Memory B cell (primary cell): ENCODE measurements at places on chromosomes 3 and 15.

GRCh38 chr3:31249545-31249944 lies 283.2 kb upstream of the STT3B start:
- DNase-seq: no peak
- H3K4me3 ChIP-seq: no peak overlapping the region
- peaks cover 3% of the 10 kb centered on the region for H3K36me3 ChIP-seq
- H3K4me1 ChIP-seq: no peaks in the 10 kb centered on the region

DNA sequence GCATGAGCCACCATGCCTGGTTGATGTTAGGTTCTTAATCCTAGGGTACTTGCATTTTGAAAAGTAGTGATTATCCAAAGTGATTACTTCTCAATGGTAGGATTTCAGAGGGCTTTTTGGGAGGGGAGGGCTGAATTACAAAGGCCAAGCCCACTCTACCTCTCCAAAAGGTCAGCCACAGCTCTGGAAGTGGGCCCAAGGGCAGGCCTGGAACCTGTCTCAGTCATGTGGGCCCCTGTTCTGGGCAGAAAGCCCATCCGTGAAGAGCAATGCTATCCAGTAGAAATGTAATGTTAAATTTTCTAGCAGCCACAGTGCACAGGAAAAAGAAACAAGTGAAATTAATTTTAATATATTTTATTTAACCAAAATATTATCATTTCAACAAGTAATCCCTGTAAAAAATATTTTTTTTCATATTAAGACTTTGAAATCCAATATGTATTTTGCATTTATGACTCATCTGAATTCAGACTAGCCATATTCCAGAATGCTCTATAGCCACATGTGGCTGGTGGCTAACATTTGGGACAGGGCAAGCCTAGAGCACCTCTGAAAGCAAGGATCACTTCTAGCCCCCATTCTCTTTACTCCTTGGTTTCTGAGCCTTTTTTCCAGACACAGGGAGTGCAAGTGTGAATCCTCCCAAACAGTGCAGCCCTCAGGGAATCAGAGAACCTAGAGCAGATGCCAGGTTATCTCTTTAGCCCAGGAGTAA lies 16.8 kb downstream of the RFT1 start:
- no peak for DNase-seq
- no peaks in the 10 kb centered on the region for H3K4me1 ChIP-seq
- H3K27me3 ChIP-seq: no peaks in the 10 kb centered on the region
- H3K27ac ChIP-seq: no peak overlapping the region

- H3K27ac ChIP-seq: no peak overlapping the region
- H3K36me3 ChIP-seq: no peaks in the 10 kb centered on the region
- peaks cover 9% of the 10 kb centered on the region for H3K27me3 ChIP-seq
- no peak for DNase-seq
- no peak overlapping the region for H3K4me3 ChIP-seq
Measured at GRCh38 chr3:159239059-159239458, 437.2 kb downstream of the MFSD1 start.

DNA sequence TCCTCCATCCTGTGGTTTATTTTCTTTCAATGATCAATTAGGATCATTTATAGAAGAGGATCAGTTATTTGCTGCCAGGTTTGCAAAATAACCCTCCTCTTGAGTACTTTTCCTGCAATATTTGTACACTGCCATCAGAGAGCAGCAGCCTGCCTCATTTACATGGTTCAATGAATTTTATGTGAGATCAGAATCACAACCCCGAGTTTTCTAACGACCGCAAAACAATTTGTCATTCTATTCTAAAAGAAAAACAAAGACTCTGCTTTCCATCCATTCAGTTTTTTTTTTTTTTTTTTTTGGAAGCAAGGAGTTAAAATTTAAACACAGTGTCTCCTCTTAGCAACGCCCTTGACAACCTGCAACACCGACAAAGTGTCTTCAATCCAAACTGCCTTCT lies 146.9 kb downstream of the RAB11A start:
- no peak overlapping the region for H3K27ac ChIP-seq
- no peaks in the 10 kb centered on the region for H3K36me3 ChIP-seq
- no peak overlapping the region for H3K4me3 ChIP-seq
- no peak for DNase-seq
- H3K4me1 ChIP-seq: no peaks in the 10 kb centered on the region
- peaks cover 15% of the 10 kb centered on the region for H3K27me3 ChIP-seq

DNA sequence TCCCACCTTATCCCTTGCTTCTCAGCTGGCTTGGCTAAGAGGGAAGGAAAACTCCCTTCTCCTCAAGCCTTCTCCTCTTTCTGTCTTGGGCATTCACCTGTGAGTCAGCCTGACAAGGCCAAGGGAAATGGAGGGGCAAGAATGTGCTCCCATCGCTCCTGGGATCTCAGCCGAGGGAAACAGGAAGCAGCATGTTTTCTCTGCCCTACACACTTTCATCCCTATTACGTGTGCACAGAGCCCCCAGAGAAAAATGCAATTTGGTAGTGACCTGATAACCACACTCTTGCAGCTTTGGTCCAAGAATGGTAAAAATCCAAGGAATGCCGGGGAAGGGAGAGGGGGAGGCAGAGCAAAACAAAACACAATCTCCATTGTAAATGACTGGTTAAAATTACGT lies 32.9 kb upstream of the MTMR10 start:
- H3K4me1 ChIP-seq: peaks cover 27% of the 10 kb centered on the region
- no peak overlapping the region for H3K27ac ChIP-seq
- DNase-seq: no peak

DNA sequence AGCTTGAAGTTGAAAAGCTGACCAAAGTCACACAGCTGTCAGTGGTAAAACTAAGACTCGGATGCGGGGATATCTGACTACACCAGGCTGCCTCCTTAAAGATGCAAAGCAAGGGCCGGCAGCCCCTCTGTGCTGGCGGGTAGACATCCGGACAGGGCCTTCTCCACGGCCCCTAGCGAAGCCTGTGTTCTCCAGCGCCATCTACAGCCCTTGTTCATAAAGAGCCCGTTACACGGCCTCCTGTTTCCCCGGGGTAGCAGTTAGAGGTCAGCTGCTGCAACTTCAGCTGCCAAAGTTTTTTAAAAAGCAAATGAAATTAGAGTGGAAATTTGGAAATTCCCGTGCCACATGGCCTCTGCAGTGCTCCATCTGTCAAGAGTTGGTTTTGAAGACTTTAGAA lies 383.0 kb downstream of the TBL1XR1 start:
- H3K27me3 ChIP-seq: peaks cover 2% of the 10 kb centered on the region
- no peak overlapping the region for H3K4me3 ChIP-seq
- no peaks in the 10 kb centered on the region for H3K4me1 ChIP-seq
- no peak for DNase-seq
- no peak overlapping the region for H3K27ac ChIP-seq

DNA sequence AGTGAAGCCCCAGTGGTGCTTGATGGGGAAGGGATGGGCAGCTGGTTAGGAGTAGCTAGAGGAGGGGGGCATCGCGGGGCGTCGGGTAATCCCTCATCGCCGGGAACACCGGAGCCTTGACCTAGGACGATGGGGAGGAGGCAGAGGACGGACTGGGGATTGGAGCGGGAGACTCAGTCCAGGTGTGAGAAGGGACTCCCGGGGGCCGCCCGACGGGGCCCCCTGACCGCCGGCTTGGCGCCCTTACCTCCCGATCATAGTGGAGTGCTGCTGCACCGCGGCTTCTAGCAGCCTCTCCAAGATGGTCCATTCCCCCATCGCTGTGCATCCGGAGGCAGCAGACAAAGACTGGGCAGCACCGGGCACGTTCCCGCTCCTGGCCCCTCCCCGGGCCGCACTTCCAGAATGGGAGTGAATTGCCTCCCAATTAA lies 612 bp downstream of the GJD2 start:
- no peak for DNase-seq
- H3K36me3 ChIP-seq: no peaks in the 10 kb centered on the region
- peaks cover 21% of the 10 kb centered on the region for H3K27me3 ChIP-seq
- peaks cover 5% of the 10 kb centered on the region for H3K4me1 ChIP-seq
- H3K4me3 ChIP-seq: no peak overlapping the region
